ENCODE measurements at places on chromosomes 4 and X.

DNA sequence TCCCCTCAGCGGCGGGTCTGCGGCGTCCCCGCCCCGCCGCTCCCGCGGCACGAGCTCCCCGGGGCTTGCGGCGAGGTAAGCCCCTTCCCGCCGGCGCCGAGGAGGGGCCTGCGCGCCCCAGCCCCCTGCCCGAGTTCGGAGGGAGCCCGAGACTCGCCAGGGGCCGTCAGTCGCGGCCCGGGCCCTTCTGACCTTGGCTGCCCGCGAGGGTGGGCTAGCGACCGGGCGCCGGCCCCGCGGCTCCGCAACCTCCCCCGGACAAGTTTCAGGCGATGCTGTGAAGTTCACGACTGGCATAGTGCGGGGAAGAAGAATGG is 554 bp downstream of the CDKL5 start:
- DNase-seq: no peak

- DNase-seq: peak; percentile 70
Measured at GRCh38 chr4:25439918-25440477, 62.9 kb downstream of the ANAPC4 start.

- peak; percentile 40 for DNase-seq
Measured at GRCh38 chrX:12949205-12949926, 25.5 kb upstream of the TMSB4X start.

DNA sequence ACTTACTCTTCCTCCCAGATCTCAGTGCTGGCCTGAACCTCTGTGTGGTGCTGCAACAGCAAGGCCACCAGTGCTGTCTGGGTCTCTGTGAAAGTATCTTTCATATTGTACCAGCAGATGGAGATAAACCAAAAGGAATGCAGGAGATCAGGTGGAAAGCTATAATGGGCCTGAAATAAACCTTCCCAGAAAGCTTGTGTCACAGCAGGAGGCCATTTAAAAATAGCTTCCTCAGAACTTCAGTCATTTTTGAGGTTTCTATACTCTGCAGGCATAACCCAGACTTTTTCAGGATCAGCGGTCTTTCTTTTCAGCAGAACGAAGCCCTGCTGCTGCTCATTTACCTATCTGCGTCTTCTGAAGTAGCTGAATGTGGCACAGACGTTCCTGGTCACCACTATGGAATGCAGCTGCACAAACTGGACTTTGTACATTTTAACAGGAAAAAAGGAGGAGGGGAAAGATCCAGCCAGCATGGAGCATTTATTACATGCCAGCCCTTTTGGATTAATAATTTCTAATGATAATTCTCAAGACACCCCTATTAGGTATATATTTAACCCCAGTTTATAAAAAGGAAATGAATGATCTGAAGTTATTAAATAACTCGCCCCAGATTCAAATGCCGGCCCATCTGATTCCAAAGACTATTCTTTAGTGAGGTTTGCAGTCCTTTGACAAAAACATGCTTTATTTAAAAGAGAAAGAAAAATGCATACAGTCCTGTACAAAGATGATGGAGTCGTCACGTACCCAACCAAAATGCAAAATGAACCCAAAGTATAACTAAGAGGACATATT is 119.7 kb downstream of the NFKB1 start:
- peak; percentile 92 for DNase-seq

DNA sequence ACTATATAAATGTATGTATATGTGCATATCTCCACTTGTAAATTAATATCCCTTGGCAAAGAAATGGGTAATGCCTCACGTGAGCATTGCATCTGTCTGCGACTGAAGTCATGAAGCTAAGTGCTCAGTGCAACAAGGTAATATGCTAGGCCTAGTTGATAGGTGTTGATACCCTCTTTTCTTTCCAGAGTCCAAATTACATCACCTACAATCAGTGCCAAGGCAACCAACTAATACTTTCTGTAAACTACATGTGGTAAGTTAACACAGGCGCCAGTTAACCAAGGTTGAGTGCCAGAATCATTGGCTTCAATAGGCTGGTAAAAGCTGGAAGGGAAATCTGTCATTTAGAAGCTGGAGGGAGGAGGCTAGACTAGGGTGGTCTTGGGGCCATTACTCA is 41.1 kb downstream of the GPM6B start:
- no peak for DNase-seq

- DNase-seq: no peak
Measured at GRCh38 chr4:84913176-84913575, 53.3 kb downstream of the WDFY3 start.

GRCh38 chrX:98379134-98379533 is 1495.4 kb downstream of the RPA4 start:
- DNase-seq: no peak

DNA sequence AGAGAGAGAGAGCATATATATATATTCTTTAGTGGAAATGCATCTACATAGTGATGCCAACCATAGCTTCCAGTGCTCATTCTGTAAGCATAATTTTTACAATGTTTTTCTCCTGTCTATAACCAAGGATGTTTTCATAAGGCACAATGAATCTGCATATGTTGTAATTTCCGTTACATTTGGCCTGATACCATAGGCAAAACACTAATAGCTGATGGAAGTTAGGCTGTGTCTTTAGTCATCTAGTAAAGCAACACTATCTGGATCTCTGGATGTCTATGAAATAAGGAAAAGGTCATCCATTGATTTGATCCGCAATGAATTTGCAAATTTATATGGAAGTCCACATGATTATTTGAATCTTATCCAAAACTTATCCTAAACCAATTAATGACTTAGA is 8.1 kb downstream of the PCDH7 start:
- no peak for DNase-seq

GRCh38 chrX:1546691-1547251 is 9.8 kb upstream of the P2RY8 start:
- no peak for DNase-seq

DNA sequence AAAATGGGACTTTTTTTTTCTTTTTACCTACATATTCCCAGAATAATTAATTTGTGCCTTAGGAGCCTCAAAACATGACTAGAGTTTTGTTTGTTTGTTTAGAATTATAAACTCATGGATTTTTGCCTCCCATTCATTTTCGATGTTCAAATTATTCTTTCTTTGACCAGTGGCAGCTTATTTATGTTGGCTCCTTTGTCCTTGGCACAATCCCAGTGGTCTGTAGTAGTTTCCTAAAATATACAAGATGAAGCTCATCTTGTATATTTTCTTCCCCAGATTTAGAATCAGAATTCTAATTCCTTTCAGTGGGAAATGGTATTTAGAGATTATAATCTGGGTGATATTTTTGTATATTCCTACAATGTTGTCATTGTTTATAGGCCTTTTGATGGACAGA is 27.2 kb downstream of the DCK start:
- peak; percentile 8 for DNase-seq

DNA sequence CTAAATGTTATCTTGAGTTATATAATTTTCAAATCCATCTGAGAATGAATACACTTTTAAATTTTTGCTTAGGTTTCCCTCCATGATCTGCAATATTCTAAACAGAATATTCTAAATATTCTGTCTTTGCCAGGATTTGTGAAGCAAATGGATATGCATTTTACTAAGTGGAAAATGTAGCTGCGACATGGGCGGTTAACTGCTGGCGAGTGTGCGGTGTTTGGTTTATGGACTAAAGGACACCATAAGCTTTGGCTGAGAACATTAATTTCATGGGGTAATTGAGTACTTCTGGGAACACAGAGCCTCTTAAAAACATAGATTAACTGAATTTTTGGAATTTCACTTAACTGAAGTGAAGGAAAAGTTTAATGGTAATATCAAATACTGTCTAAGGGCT is 153.8 kb upstream of the ETNPPL start:
- no peak for DNase-seq

GRCh38 chrX:31497086-31497485 is 425.2 kb upstream of the FTHL17 start:
- DNase-seq: no peak

GRCh38 chr4:134425756-134426155 is 224.2 kb upstream of the PABPC4L start:
- no peak for DNase-seq

DNA sequence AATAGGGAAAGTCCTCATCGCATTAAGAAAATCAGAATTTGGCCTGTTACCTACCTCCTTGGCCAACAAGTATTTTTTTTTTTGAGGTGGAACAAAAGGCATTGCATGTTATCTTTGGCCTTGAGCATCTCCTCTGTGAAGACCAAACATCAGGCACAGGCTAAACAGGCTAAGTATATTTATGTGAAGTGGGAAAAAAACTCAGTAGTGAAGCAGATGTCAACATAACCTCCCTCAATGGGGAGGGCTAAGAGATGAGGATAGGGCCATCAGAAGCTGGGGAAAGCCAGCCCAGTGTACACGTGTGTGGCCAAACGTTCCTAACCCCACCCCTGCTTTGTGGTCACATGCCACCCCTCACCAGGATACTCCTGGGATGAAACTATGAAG is 102.5 kb downstream of the FNIP2 start:
- DNase-seq: no peak

DNA sequence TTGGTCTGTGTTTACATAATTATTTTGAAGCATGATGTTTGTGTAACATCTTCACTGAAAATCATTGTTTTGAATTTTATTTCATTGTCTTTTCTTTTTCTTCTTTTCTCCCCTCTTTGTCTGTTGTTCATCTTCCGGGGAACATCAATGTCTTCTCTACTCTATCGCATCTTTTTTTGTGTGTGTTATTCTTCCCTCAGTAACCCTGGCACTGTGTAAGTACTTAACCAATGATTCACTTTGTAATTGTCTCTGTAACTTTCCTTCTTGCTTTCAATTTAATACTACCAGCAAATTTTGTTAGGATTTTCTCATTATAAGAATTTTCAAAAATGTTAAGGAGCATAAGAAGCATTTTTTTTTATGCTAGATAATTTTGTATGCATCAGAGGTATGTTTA is 130.8 kb downstream of the PDLIM5 start:
- DNase-seq: peak; percentile 30

GRCh38 chr4:65667506-65668041 is 2.7 kb downstream of the EPHA5 start:
- DNase-seq: no peak

DNA sequence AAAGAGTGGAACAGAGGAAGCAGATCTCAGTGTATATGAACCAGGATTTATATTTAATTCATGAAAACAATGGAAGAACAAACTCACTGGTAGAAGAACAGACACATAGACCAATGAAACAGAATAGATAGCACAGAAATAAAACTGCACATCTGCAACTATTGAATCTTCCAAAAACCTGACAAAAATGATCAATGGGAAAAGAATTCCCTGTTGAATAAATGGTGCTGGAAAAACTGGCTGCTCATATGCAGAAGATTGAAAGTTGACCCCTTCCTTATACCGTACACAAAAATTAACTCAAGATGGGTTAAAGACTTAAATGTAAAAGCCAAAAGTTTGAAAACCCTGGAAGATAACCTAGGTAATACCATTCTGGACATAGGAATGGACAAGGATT is 391.0 kb downstream of the MAGEB5 start:
- DNase-seq: no peak

DNA sequence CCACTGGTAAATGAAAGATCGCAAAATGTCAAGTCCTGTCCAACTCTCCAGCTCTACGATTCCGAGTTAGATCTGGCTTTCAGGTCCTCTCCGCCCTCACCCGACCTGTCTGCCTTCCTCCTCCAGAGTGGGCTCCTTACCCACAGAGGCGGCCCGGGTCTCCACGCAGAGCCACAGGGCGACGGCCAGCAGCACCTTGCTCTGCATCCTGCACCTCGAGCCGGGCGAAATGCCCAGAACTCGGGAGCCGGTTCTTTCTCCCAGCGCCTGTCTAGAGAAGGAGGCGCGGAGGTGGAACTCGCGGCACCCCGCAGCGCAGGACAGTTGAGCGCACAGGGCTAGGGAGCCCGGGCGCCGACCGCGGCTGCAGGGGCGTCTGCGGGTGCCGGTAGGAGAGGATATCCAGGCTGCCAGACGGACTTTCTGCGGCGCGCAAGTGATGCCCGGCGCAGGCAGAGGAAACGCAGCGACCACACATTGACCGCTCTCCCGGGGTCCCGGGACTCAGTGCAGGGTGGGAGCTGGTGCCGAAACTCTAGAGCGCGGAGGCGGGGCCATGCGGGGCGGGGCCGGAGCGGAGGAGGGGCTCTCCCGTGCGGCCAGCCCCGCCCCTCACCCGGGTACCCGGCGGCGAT is at the start of gene KDR:
Gene KDR (minus strand): TSS at position 509 of the 635 bp plus-strand sequence. CDS start 302 bp downstream, at position 207.
- peak; percentile 38 for DNase-seq

DNA sequence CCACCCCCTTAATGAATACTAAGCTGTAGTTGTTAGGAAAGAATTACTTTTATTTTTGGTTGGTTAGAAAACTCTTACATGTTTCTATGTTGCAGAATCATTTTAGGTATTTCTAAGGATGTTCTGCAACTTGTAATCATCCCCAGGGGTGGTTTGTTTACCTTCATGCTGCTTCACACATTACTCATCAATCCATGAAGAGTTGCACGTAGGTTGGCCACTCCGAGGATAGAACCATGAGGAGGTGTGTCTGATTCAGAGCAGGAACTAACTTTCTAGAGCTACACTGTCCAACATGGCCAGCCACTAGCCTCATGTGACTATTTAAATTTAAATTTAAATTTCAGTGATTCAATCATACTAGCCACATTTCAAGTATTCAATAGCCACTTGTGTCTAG is 127.2 kb upstream of the FRMPD4 start:
- DNase-seq: no peak

DNA sequence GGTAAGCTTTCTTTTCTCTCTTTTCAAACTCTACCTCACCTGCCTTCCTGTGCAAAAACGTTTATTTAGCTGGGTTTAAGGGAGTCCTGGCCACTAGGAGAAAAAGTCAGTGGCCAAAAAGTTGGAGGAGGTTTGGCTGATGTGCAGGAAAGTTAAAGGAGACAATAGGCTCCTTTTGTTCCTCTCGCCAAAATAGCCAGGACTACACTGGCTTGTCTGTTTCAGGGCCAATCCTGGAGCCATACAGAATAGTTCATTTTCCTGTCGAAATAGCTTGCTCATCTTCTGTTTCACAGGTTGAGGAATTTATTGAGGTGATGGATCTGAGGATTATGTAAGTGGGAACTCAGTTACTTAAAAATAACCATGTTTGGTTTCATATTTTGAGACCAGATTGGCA is 423 bp downstream of the HEPH start:
- peak; percentile 13 for DNase-seq

DNA sequence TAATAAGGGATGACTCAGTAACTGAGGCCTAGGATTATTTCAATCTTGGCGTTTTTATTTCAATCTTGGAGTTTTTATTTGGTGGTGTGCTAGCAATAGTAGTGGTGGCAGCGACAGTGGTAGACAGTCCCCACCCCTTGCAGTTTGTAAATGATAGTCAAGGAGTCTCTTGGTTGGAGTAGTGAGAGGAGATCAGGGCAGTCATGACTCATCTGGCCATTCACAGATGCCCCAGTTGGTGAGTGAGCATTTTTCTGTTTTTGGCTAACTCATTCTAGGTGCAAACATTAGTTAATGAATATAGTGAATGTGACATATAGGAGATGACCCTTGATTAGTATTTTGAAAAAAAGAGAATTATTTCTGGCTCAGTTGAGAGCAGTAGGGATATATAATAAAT is 93.5 kb upstream of the ADAD1 start:
- DNase-seq: peak; percentile 55

GRCh38 chrX:118271775-118272174 is 74.1 kb upstream of the WDR44 start:
- DNase-seq: peak; percentile 31

Data from myocyte (in vitro differentiated cells).